ENCODE measurements at places on chromosomes 6 and 20.

DNA sequence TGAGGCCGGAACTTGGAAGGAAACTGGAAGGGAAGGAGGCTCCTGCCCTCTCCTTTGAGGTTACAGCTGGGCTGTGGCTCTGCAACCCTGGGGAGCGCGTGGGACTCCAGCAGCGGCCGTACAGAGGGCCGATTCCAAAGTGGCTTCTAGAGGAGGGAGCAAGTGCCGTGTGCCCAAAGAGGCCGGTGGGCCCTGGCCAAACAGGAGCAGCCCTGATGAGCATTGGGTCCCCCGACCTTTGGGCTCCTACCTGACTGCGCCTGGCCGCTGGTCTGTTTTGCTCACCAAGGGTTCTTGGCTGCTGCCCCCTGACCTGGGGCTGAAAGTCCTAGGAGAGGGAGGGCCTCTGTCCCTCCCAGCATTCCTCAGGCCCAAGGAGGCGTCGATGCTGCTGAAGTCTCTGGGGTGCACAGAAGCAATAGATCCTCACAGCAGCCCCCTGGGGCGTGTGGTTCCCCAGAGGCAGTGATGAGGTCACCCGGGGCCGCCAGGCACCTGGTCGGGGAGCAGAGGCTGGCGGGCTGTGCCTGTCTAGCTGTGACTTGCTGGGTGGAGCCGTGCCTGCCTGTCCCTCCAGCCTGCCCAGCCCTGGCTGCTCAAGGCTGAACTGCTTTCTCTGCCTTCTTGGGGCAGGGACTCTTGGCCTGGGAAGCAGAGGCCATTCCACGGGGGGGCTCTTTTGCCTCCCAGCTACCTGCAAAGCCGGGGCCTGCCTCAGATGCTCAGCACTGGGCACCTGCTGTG is 9.8 kb downstream of the RBM38 start:
- DNase-seq, result no peak

DNA sequence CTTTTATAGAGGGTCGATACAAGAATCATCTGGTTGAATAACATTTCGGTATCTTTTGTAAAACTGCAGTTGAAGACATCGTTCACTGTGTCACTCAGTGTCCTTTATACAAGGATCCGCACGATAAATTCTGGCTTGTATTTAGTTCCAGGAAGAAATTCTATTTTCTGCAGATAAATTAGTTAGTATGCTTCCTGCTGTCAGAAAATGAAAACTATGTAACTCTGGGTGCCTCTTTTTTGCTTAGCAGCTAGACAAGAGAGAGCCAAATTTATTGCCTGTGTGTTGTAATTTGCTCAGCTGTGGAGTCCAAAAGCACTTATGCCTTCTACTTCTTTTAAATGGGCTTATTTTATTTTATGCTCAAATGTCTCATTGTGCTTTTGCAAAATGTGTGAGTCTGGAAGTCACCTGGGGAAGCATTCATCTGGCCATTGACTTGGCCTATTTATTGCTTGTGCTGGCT is 56.5 kb upstream of the KCNK16 start:
- no peak for DNase-seq

DNA sequence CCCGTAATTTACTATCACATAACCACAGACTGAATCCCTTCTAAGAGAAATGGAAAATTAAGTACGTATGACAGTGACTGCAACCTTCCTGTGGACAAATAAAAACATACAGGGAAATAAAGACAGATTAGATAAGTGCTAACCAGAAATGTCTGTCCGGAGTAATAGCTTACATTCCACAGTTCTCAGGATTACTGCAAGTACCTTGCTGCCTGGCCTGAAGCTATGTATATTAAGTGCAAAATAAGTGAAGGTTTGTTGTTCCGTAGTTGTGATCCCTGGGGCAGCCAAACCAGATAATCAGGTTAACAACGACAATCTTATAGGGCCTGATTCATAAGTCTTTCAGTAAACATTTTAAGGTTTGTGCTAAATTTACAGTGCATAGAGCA is 2.8 kb downstream of the NEDD9 start:
- no peak for DNase-seq

DNA sequence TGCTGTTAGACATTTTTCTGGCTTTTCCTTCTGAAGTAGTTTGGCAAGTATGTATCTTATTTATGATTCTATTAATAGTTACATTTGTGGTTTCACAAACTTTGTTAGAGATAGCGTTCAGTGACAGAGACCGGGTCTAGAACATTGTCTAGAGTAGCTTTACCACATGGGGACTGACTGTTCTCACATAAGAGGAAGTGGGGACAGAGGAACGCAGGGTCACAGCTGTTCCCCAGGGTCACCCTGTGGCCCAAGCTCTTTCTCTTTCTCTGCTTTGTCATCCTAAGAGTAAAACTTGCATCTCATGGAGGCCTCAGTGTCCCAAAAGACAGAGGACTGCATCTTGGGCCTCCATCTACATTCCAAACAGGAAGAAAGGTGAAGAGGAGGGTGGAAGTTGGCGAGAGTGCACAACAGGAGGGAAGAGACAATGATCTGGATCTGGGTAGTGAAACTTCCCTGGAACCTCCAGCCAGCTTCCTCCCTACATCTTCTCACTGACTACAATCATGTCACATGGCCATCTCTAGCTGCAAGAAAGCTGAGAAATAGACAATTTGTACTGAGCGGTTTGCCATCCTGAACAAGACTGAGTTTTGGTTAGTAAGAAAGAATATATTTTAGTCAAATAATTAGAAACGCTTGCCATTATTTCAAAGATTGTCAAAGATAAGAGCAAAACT is 645.8 kb upstream of the ARID1B start:
- no peak for DNase-seq

- DNase-seq, result no peak
These were observed 139.3 kb downstream of the CD164 start for GRCh38 chr6:109242925-109243324.

DNA sequence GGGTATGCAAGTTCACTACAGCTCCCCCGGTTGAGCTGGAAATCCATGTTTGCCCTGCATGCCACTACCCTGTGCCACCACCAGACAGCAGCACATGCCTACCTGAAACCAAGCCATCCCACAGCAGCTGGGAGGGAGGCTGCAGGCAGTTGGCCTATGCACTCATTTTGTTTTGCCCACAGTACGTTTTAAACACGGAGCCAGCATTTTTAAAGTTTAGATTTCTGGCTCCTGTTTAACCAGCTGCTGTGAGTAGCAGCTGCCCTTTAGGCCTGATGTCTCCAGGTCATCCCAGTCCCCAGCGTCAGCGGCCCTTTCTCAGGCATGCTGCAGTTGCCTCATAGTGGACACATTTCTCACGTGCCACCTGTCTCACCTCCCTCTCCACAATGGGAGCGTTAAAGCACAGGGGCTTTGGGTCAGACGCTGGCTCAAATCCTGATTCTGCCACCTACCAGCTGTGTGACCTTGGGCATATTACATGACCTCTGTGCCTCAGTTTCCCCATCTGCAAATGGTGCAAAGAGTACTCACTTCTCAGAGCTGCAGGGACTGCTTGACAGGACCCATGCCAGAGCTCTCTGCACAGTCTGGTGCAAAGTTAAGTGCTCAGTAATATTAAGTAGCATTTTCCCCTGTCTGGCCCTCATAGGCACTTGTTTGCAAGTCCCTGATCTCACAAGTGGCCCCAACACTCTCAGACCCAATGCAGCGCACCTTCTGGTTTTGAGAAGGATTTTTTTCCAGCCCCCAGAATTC is 8.2 kb upstream of the UBE2V1 start:
- DNase-seq, result peak; percentile 86

GRCh38 chr20:40276301-40276700 is 412.7 kb downstream of the MAFB start:
- DNase-seq, result no peak

DNA sequence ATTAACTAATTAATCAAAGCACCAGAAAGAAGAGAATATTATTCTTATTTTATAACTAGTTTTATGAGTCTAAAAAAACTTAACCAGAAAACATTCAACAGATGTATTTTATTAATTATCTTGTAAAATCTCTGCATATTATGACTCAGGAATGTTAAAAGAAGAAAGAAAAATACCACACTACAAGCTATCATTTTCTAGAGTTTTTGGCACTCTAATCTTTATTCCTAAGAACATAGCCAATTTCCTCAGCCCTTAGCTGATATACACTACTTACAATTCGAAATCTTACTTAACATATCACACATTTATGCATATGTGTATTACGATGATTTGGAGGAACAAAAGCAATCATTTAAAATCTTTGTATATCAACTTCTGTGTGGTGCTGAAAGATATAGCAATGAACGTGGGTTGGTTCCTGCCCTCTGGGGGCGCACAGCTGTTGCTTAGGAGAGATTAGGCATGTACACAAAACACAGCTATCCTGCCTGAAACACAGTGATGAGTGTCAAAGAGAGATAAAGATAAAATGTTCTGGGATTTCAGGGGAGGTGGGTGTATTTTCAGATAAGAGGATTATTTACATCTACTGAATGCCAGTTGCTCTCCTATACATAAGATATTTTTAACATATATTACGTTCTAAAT is 404.5 kb downstream of the SYNE1 start:
- DNase-seq, result peak; percentile 46

- no peak for DNase-seq
These were observed 49.1 kb downstream of the GCLC start for GRCh38 chr6:53495506-53496499.

GRCh38 chr6:36492092-36492491 is 49.3 kb downstream of the KCTD20 start:
- no peak for DNase-seq

DNA sequence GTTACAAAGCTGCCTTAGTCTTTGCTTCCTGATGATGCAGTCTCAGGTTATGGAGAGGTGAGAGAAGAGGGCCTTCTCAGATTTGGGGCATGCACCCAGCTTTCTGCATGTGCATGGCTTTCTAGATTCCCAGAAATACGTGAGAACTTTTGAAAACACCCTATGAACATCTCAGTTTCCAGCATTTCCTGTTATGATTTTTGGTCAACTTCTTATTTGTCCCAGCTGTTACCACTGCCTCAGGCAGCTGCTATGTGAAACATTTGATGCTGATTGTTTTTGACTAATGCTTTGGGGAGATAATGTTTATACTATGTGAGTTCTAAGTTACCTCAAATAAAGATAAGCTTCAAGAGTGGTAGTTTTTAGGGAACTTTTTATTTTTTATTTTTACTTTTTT is 9.5 kb upstream of the SNAP25 start:
- DNase-seq, result no peak

- no peak for DNase-seq
These were observed 236.4 kb upstream of the PRDM1 start for GRCh38 chr6:105849746-105850145.

DNA sequence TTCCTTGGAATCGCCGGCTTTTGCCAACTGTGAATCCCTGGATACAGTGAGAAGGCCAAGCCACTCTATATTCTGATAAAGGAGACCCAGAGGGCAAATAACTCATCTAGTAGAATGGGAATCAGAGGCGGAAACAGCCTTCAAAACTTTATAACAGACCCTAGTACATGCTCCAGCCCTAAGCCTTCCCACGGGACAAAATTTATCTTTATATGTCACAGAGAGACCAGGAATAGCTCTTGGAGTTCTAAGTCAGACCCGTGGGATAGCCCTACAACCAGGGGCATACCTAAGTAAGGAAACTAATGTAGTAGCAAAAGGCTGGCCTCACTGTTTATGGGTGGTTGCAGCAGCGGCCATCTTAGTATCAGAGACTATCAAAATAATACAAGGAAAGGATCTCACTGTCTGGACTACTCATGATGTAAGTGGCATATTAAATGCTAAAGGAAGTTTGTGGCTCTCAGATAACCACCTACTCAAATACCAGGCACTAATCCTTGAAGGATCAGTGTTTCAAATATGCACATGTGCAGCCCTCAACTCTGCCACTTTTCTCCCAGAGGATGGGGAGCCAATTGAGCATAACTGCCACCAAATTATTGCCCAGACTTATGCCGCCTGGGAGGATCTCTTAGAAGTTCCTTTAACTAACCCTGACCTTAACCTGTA is 29.5 kb downstream of the CEP85L start:
- no peak for DNase-seq

GRCh38 chr20:48697845-48698491 is 129.8 kb downstream of the PREX1 start:
- DNase-seq, result no peak

GRCh38 chr6:33981421-33981820 is 164.5 kb downstream of the GRM4 start:
- no peak for DNase-seq

DNA sequence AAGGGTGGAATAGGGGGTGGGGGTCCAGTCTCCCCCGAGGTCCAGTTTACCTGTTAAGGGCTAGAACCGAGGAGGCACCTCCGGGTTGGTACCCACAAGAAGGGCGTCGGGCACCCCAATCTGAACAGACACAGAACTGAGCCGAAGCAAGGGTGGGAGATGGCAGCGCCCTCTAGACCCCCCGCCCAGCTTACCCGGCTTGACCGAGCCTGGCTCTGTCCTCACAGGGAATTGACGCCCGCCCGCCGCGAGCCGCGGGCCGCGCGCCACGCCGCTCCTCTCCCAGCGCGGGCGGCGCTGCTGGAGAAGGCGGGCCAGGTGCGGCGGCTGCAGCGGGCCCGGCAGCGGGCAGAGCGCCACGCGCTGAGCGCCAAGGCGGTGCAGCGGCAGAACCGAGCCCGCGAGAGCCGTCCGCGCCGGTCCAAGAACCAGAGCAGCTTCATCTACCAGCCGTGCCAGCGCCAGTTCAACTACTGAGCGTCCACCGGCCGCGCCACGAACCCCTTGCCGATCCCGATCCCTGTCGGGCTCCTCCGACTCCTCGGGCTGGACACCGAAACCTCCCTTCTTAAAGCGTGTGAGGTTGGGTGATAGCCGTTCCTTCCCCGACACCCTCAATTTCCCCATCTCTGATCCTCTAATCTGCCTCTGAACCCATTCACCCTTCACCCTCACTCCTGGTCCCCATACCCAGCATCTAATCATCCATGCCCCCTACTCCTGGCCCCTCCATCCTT is 5.9 kb downstream of the TP53INP2 start:
- peak; percentile 69 for DNase-seq

DNA sequence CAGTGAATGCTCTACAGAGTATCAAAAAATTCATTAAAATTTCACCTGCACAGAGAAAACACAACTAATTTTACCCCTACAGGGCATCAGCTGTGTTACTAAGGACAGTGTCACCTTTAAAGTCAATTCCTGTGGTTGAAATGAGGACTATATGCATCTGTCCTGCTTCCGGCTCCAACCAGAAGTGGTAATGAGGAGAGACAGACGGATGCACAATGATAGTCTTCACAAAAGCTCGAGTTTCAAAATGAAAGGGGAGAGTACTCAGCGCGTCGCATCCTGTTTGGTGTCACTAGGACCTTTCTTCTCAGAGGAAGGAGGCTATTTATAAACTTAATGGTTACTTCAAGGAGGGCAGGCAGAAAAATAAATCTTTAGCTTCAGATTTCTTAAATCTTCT is 86.5 kb downstream of the LYRM4 start:
- no peak for DNase-seq

GRCh38 chr20:54668271-54669039 is 193.1 kb downstream of the DOK5 start:
- DNase-seq, result peak; percentile 45

- DNase-seq, result no peak
These were observed 31.5 kb upstream of the ADTRP start for GRCh38 chr6:11810039-11810541.

- no peak for DNase-seq
These were observed 18.8 kb upstream of the CSNK2A1 start for GRCh38 chr20:562232-562897.
